ENCODE measurements at places on chromosomes 2 and 18.

- DNase-seq: peak; percentile 33
These were observed 1.3 kb downstream of the INPP4A start for GRCh38 chr2:98445683-98446581.

DNA sequence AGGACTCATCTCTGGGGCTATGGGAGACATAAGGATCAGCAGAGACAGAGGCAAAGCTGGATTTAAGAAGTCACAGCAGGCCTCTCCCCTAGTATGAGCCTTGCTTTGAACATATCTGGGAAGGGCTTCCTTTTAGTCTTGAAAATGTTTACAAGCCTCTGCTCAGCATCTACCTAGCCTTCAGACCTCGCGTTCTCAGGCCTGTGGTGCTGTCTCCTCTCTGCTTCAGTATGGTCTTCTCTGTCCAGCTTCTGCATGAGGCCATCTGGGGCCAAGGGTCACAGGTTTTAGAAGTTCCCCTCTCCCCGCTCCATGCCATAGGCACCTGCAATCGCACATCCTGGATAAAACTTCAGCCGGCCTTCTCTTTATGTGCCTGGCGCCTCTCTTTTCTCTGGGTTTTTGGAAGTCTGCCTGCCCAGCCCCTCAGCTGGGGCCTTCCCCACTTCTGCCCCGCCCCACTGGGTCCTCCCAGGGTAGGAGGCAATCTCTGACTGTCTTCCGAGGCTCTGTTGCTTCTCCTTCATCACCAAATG, 7.1 kb downstream of the ACTG2 start:
- DNase-seq: no peak

- DNase-seq: no peak
These were observed 113.8 kb downstream of the SH3RF3 start for GRCh38 chr2:109242654-109243331.

- DNase-seq: no peak
These were observed 73.7 kb downstream of the POLE4 start for GRCh38 chr2:75031906-75032803.

- DNase-seq: no peak
These were observed 313.8 kb downstream of the MTX2 start for GRCh38 chr2:176582990-176583481.

- no peak for DNase-seq
These were observed 19.9 kb upstream of the BCL2L11 start for GRCh38 chr2:111100765-111101162.

- DNase-seq: no peak
These were observed 49.0 kb downstream of the CERKL start for GRCh38 chr2:181607629-181608590.

GRCh38 chr2:162053066-162053807, 20.8 kb downstream of the DPP4 start:
- no peak for DNase-seq

GRCh38 chr2:128799284-128799552, 480.6 kb upstream of the HS6ST1 start:
- no peak for DNase-seq

DNA sequence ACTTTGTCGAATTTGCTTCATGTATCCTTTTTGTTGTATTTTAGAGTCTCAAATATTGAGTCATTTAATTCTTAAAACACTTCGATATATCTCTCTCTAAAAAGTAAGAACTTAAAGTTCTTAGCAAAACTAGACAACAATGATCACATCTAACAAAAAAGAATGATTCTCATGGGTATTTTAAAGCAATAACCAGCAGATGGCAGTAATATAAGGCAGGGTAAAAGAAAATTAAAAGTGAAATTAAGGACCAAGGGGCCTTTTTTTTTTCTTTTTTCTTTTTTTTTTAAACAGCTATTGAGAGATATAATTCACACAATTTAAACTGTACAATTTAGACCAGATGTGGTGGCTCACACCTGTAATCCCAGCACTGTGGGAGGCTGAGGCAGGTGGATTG, 9.9 kb upstream of the AOX1 start:
- DNase-seq: peak; percentile 10

DNA sequence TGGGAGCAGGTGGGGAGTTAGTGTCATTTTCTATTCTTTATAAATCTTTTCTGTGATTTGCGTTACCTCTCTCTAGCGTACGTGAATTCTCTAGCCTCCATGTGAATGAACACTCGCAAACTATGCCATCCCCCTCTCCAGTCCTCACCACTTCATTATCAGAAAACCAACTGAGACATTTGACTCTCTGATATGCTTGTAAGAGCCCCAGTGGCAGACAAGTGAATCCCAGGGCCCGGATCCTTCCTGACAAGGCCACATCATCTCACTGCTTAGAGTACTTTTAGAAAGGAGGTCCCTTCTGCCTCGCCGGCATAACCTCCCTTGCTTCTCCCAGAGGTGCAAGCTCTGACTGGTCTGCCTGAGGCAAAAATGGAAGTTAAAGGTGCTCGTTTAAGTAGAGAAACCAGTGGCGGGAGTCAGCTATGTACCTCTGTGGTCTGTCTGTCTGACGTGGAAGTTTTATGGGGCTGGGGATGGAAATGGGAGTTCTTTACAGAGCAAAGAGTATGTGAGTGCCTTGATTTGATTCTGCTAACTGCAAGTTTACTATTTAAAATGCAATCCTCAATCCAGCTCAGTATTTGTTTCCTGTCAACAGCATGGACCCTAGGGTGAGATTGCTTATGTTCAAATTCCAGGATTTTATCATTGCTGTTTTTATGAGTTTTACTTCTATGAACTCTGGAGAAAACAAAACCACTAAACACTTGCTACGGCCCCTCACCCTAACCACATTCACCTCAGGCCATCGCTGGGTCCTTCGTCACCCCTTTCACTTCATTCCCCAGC, 114.9 kb upstream of the MSTN start:
- DNase-seq: no peak

DNA sequence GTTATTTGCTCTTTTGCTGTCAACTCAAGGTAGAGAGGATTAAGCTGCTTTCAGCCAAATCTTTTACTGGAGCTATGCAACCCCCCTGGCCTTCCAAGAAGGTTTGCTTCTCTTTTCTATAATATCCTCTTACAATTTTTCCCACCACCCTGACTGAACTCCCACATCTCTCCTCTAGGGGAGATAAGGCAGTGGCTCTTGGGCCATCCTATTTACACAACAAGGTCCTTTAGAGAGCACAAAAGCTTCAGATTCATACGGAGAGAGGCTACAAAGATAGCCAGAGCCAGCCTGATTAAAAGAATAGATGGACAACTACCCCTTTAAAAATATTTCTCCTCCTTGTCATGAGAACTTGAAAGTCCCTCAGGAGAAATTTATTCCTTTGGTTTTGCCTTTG, 95.7 kb downstream of the TPGS2 start:
- no peak for DNase-seq

GRCh38 chr2:5329763-5330162, 362.4 kb upstream of the SOX11 start:
- no peak for DNase-seq

- peak; percentile 57 for DNase-seq
These were observed 9.3 kb upstream of the MTERF4 start for GRCh38 chr2:241111440-241111805.

DNA sequence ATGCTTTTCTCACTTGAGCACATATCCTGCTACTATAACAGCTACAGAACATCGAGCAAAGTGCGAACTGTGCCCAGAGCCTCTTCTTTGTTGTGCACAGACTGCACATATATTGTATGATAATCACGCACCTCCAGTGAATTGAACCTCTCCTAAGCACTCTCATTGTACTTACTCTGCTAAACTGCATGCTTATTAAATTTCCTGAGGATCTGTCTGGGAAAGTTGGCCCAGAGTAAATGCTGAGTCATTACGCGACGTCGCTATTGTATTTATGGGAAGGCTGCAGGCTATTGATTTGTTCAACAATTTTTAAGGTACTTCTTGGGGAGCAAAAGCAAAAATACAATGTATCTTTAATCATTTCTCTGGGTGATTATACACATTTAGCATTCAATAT, 399.6 kb upstream of the DSEL start:
- no peak for DNase-seq

GRCh38 chr18:70693246-70693645, 404.4 kb downstream of the SOCS6 start:
- no peak for DNase-seq

- no peak for DNase-seq
These were observed 279.0 kb upstream of the FIGN start for GRCh38 chr2:164014791-164015190.

- DNase-seq: no peak
These were observed 158.6 kb downstream of the HNMT start for GRCh38 chr2:138122891-138123290.

GRCh38 chr2:1478311-1479305, 65.3 kb downstream of the TPO start:
- no peak for DNase-seq

DNA sequence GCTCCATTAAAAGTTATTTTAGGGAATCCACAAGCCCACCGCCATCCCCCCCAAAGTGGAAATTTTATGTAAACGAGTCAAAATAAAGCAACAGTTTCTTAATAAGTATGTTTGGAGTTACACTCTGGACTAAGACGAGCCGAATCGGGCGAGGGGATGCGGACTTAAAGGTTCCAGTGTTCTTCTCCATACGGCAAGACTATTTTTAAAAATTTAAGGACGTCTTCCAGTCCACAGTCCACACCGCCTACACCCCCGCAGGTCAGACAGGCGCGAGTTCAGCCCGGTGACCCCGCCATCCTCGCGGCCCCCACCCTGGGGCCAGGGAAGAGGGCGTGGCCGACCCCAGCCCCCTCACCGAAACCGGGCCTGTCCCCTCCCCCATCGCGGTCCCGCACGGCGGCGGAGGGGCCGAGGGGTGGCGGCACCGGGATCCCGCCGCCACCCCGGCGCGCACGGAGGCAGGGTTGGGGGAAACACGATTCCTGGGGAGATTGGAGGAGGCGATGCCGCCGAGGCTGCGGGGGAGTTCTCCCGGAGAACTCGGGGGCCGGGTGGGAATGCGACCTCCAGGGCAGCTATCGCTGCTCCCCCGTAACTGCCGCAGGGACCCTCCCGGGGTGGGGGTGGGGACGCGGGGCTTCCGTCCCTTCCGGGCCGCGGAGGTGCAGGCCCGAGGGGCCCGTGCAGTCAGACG, 24.5 kb upstream of the SMAD7 start:
- no peak for DNase-seq

- DNase-seq: no peak
These were observed 71.7 kb downstream of the TPGS2 start for GRCh38 chr18:36757081-36757480.

GRCh38 chr2:229089776-229090175, 181.3 kb downstream of the PID1 start:
- no peak for DNase-seq

DNA sequence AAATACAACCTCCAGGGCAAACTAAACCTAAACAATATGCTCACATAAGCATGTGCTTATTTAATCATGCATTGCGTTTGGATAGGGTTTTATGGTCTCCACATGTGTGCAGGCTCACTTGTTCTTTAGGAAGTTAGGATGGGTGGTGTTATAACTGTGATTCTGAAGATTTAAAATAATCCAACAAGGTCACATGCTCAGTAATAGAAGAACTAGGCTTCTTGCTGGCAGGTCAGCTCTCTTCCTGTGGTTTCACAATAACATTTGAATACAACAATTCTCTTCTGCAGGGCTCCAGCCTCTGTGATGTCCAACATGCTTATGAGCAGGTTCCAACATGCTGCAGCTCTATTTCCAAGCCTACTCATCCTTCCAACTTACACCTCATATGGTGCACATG, 84.0 kb downstream of the MYL12B start:
- DNase-seq: no peak

- DNase-seq: no peak
These were observed 8.4 kb downstream of the CAD start for GRCh38 chr2:27225526-27225925.

DNA sequence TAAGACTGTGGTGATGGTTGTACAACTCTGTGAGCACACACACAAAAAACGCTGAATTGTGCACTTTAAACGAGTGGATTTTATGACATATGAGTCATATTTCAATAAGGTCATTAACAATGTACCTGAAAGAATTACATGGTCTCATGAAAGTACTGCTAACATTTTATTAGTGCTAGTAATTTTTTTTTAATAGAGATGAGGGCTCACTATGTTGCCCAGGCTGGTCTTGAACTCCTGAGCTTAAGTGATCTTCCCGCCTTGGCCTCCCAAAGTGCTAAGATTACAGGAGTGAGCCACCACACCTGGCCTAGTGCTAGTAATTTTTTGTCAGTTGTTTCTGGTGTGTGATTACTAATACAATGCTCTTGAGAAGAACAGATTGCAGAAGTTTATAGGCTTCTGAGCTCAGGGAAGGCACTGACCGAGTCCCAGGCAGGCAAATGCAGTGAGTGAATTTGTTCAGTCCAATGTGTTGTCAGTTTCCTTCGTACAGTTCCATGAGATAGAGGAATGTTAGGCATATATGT, 177.0 kb downstream of the TGIF1 start:
- DNase-seq: no peak

Measured in central memory CD4-positive, alpha-beta T cell (primary cell).